NCI-H526 treated with DMSO at 0.1 percent for 48 hours (cell line): ENCODE measurements at places on chromosomes 2 and 18.

DNA sequence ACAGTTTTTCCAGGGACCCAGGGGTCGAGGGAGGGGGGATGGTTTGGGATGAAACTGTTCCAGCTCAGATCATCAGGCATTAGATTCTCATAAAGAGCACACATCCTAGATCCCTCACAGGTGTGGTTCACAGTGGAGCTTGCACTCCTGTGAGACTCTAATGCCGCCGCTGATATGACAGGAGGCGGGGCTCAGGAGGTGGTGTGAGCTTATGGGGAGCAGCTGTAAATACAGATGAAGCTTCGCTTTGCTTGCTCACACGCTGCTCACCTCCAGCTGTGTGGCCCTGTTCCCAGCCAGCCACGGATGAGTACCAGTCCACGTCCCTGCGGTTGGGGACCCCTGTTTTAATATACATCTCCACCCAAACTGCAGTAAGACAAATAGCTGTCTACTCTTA lies 204.2 kb downstream of the AGAP1 start:
- DNase-seq: no peak

- DNase-seq: no peak
Observed at GRCh38 chr2:29618024-29618423, 303.4 kb downstream of the ALK start.

GRCh38 chr2:202133909-202134265 lies 60.8 kb downstream of the KIAA2012 start:
- DNase-seq: no peak

DNA sequence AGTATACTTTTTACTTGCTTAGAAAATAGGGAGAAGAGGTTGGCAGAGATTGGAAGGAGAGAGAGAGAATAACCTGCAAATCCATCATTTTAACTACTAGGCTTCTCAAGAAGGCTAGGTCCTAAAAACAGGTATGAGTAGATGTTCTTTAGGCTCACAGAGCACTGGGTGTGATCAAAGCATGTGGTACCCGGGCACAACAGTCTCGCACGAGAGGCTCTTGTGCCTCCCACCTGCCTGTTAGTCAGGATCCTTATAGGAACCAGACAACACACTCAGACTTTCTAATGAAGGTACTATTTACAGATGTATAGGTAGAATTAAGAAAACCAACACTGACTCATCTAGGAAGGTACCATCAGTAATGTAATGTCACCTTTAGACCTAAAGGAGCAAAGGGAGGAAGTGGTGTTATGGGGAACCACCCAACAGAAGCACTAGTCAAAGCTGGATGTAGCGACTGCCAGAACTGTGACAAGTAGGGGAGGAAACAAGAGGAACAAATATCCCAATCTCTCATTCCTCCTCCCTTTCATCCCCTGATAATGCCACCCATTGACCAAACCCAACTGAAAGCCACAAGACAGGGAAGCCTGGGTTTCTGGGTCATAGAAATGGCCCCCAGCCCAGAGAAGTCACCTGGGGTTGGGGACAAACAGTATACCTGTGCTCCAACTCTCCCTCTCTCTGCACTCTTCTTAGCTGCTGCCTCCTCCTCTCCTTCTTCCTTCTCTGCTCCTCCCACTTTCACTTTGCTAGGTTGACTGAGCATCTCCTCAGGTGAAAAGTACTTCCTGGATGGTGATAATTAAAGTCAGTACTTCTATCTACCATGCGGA lies 16.0 kb upstream of the MARCHF4 start:
- no peak for DNase-seq

- no peak for DNase-seq
Observed at GRCh38 chr2:239459056-239459455, 58.2 kb upstream of the HDAC4 start.

DNA sequence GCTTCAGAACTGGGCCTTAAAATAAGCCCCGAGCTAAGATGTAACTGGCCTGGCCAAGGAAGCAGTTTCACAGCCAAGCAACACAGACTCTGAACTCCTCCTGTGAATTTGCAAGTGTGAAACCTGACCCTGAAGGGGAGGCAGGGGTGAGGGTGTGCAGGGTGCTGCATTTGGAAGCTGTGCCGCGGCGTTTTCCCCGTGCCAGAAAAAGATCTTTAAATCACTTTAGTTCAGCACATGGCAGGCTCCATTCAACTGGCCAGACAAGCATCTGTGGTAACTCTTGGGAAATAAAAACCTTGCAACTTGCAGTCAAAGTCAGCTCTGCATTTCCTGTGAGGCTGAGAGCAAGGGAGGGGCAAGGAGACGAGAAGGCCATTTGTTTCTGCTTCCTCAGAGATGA lies 209.3 kb upstream of the SOX11 start:
- DNase-seq: peak; percentile 23

DNA sequence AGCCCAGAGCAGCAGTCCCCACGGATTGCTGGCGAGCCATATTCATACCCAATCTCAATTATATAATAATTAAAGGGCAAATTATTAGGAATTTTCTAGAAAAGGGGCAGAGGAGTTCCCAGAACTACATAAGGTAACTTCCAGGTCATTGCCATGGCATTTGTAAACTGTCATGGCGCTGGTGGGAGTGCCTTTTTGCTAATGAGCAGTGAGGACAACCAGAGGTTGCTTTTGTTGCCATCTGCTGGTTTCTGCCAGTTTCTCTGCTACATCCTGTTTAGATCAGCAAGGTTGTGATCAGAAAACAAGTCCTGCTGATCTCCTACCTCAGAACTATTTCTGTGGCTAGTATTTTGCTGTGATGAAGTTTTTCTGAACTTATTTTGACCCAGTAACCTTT lies 159.8 kb upstream of the PIEZO2 start:
- no peak for DNase-seq

DNA sequence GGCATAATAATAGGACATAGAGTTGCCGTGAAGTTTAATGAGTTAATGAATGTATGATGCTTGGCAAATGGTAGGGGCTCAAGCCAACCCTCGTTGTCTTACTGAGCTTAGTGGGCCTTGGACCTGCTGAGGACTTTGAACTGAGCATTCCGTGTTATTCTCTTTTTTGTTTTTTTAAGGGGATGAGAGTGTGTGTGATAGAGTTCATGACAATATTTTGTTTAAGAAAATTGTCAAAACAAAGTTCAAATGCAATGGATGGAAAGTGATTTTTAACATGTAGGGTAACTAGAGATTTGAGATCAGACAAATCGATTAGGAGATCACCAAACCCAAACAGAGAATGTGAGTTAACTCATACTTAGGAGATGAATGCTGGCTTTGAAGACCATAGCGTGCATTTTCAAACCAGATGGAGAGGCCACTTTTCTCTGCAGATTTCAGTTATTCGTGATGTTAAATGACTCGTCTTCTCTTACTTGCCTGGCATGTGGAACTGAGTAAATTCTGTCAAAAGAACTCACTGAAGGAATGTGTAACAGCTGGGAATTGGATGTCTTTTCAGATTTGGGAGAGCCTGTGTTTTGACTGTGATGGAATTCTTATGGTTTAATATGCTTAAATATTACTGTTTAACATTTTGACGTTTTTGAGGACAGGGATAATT lies 88.7 kb downstream of the NEDD4L start:
- no peak for DNase-seq

DNA sequence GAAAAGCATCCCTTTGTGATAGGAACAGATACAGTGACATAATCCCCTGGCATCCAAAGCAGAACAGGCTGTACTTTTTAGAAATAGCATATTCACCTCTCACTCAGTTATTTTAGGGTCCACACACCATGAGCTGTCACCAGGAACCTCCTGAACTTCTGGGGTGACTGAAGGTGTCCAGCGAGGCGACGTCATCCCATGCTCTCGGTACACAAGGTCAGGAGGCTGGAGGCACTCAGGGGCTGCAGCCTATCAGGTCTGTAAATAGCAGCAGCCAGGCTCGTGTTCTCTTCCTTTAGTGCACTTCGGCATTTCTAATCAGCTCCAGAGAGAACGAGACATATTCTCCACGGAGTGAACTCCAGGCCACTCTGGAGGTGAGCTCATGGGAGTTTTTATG lies 98.3 kb downstream of the GATA6 start:
- no peak for DNase-seq

- DNase-seq: no peak
Observed at GRCh38 chr2:28488083-28488830, 7.6 kb upstream of the PLB1 start.

DNA sequence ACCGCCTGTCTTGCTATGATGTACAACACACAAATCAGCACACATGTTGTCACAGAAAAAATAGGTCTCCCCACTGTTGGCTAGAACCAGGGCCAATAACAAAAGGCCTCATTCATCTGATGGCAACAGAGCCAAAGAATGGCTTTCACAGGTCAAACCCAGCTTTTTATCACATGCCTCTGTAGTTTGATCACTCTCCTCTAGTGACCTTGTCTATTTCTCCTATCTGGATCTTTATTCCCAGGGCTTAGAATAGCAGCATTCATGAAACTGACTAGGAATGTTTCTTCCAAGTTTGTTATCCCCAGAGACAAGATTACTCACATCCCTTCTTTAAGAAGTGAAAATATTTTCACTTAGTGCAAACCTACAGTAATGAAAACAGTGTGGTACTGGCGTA lies 285.8 kb upstream of the GYPC start:
- no peak for DNase-seq

GRCh38 chr18:80034852-80035406 lies 695 bp downstream of the RBFA start:
- DNase-seq: no peak
